ENCODE measurements at places on chromosomes 5 and 9.
A peak's percentile ranks its signal among the peaks of the same experiment; 100 is the strongest.

- no peak for DNase-seq
These were observed 18.2 kb upstream of the MGAT1 start for GRCh38 chr5:180820788-180821321.

- DNase-seq, result no peak
These were observed 4.7 kb downstream of the PLIN2 start for GRCh38 chr9:19122490-19123042.

DNA sequence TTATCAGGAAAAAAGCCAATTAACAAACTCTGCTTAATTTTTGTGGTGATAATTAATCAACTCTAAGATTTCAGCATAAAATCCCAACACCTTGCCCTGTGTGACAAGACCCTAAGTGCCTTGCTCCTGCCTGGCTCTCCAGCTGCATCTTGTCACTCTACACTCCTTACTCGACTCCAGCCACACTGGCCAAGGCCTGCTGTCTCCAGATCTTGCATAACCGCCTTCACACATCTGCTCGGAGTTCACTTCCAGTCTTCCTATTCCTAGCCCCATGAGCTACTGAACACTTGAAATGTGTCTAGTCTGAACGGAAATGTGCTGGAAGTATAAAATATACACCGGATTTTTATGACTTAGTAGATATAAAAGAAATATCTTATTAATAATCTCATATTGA lies 259.6 kb downstream of the EPB41L4A start:
- DNase-seq, result no peak

DNA sequence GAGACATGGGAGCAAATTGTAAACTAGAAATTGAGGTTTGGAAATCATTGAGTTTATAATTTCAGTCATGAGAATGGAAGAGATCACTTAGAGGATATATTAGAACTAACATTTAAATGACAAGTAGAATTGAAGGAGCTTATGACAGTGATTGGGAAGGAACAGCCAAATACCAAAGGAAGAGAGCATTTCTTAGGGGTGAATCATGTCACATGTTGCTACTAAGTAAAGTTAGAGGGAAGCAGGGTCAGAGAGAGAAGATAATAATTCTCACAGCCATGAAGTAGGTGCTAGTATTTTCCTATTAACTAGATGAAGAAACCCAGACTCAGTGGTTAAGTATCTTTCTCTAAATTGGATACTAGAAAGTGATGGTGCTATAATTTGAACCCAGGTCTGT lies 59.3 kb downstream of the COMMD10 start:
- DNase-seq, result no peak

- DNase-seq, result no peak
These were observed 75.5 kb downstream of the MAPKAP1 start for GRCh38 chr9:125631391-125632085.

DNA sequence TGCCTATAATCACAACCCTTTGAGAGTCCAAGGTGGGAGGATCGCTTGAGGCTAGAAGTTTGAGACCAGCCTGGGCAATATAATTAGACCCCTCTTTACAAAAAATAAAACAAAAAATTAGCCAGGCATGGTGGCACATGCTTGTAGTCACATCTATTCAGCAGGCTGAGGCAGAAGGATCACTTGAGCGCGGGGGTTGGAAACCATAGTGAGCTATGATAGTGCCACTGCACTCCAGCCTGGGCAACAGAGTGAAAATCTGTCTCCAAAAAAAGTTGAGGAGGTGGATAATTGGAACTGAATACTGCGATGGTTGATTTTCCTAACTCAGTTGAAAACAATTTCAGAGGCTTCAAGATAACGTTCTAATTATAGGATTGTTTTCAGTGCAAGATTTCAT lies 52.6 kb downstream of the EDIL3 start:
- no peak for DNase-seq

- no peak for DNase-seq
These were observed 4.1 kb upstream of the CDC20B start for GRCh38 chr5:55177078-55177477.

GRCh38 chr9:10614196-10614800 lies 1.5 kb upstream of the PTPRD start:
- DNase-seq, result no peak

- DNase-seq, result no peak
These were observed 402.7 kb upstream of the ZNF608 start for GRCh38 chr5:125149110-125149509.

GRCh38 chr9:33135470-33135958 lies 31.6 kb downstream of the B4GALT1 start:
- DNase-seq, result no peak

DNA sequence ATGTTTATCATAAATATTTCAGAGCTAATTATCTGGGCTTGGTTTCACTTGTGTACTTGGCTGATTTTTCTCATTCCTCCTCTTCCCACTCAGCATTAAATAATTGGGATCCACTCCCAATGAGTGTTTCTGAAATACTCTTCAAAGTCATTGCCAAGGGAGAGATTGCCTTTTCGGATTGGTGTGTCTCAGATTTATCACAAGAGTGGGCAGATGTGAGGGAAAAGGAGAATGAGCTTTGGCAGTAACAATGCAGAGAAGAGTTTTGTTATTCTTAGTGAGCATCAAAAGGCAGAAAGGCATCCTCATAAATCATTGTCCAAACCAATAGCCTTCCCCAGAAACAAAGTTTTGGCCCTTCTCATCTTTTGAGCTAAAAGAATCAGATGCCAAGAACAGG lies 79.2 kb downstream of the SEMA5A start:
- DNase-seq, result no peak

- no peak for DNase-seq
These were observed 179.7 kb upstream of the FBXL17 start for GRCh38 chr5:108561416-108562204.

DNA sequence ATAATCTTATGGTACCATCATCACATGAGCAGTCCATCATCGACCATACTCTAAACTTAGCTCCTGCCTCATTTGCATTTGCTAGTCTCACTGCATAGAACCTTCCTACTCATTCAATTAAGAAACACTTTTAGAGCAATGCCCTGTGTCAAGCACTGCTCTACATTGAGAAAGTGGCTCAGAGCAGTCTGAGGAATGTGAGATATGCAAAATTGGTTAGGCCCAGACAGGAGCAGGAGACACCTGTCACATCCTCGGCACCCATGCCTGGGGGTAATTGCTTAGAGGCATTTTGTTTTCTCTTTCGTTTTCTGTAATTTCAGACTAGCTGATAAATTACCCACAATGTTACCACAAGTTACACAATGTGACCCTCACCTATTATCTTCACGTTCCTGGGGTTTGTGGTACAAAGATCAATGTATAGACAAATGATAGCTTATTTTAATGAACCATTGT lies 4.9 kb upstream of the RARS1 start:
- no peak for DNase-seq

GRCh38 chr9:121169094-121169601 lies 32.5 kb downstream of the RAB14 start:
- DNase-seq, result peak; percentile 11

DNA sequence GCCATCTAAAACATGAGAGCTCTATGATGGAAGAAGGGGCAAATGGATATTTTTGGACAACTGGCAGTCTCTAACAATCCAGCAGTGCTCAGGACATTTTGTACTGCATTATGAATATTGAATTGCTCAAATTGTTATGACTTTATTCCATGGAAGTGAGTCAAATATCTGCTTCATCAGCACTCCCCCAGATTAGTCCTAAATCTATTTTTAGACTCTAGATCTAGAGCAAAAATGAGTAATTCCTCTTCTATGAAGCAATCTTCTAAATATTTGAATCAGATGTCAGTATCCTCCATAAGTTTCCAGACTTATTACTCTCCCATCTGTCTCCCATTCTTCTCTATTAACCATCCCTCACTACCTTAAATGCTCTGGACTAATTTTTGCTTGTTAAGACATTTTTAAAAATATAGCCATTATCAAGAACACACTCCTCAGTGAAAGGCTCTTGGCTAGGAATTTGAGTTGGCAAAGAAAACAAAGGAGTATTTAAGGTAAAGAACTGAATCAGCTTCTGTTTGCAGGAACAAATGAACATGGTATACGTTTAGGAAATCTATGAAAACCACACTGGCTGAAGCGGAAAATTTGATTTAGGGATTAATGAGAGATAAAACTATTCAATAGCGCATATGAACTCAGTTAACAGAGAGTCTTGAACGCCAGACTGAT lies 300.9 kb downstream of the MCTP1 start:
- no peak for DNase-seq

DNA sequence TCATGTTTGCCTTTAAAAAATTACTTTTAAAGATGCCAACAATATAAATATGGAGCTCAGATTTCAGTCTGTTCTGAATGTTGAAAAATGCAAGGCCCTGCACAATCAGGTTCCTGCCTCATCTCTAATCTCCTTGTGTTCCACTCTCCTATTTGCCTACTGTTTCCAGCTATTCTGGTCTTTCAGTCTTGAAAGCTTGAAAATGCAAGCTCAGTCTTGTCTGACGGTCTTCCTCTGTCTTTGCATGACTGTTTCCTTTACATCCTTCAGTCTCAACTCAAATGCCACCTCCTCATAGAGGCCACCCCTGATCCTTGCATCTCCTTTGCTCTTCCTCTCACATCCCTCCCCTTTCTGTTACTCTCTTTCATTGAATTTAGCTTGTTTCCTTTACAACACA lies 354.9 kb downstream of the KIF4B start:
- no peak for DNase-seq

GRCh38 chr5:104606258-104606829 lies 1043.8 kb upstream of the NUDT12 start:
- DNase-seq, result no peak

DNA sequence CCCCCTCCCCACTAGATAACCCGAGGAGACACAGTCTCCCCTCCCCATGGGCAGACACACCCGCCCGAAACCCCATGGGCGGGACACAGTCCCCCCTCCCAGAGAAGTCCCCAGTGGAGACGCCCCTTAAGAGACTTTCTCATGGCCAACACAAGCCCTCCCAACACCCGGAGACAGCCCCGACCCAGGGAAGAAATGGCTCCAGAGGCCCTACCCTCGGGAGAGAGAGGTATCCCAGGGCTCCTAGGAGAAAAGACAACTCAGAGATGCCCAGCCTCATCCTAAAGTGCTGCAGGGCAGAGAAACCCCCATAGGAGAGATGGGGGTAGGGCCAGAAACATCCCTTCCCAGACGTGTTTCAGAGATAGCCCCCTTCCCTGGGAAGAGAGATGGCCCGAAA lies 27.4 kb downstream of the PCDH1 start:
- no peak for DNase-seq

DNA sequence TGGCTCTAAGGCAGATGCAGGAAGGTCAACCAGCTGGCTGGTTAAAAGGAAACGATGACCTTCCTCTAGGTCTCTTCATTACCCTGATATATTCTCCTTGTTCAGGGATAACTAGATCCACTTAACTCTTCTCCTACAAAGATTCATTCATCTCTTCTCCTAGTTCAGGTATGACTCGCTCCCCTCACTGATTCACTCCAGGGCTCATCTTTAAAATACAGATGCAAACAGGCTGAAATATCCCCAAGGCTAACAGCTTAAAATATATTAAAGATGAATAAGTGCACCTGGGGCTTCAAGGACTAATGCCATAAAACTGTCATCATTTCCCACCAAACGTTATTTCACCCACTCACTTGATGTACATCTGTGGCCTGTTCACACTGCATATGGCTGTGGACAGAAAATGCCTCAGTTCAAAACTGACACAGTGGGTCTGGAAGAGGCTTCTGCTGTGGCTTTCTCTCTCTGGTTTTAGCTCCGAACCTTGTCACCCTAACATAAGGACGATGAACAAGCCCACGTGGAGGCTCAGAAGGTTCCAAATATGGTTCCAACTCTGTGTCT lies 366.9 kb downstream of the DEPDC1B start:
- DNase-seq, result no peak

DNA sequence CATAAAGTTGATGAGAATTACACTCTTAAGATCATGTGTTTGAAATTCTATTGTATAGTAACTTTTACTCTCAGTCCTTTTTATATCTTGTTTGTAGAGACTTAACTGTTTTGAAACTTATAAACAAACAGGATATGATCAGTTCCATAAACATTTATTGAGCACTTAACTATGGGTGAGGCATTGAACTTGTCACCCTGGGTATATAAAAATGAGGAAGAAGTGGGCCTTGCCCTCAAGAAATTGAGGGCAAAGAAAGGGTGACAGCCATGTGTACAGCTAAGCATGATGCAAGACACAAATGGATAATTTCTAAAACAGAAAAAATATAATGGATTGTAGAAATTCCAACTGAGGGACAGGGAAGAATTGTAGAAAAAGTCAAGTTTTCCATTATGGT lies 15.7 kb downstream of the UNC13B start:
- DNase-seq, result no peak

DNA sequence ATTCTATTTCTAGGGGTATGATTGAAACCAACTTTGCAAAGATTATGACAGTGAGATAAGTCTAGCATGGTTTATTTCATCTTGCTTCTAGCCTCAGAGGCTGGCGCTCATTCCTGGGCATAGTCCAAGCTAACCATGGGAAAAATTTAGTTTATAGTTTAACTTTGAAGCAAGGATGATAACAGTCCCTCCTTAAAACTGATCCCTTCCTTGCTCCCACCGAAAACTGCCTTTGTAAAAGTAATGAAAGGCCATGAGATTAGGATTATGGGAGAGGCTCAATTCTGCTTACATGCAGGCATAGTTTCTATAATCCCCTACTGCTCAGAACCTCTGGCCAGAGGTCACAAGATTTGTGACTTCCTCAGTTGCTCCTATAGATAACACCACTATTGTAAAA lies 75.7 kb downstream of the TARS1 start:
- no peak for DNase-seq

GRCh38 chr9:85016384-85017006 lies 347.0 kb downstream of the NTRK2 start:
- DNase-seq, result no peak

- no peak for DNase-seq
These were observed 115.4 kb upstream of the LMX1B start for GRCh38 chr9:126498331-126498730.

- DNase-seq, result no peak
These were observed 226.7 kb downstream of the SYK start for GRCh38 chr9:91028166-91028827.

DNA sequence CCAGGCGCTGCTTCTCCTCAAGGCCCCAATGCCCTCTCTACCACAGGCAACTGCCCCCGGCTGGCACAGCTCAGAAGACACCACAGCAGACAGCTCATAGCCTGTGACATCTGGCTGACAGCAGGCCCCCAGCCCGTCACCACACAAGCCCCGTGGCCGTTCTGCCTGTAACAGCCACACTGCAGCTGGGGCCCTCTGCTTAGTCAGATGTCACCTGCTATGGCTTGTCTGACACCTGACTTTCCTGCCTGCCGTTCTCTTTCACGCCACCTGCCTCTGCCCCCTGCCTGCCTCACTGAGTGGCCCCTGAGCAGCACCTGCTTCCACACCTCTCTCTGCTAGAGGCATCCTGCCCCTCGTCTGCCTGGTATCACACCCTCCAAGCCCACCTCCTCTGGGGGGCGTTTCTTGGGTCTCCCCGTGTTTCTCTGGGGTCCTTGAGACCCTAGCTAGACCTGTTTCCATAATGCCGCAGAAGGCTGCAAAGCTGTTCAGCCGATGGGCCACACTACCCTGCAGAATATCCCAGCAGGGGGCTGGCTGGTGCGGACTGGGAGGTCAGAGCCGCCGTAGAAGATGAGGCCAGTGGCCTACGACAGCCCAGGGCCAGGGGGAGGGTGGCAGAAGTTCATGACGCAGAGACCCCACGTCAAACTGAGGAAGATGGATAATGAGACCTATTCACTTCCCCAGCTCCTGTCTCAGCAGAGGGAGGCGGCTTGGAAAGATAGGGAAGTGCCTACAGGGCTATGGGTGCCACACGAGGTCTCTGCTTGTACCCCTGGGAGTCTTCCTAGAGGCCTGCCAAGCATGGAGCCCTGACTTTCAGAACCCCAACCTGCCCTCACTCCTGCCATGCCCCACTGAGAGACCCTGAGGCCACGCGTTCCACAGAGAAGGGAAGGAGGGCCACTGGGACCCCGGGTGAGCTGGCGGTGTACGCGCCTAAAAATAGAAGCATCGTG lies 95.1 kb downstream of the ZNF354C start:
- no peak for DNase-seq

Measured in activated CD4-positive, alpha-beta T cell treated with anti-CD3 and anti-CD28 coated beads, Interleukin-2, amount 50 U/mL, for 1 hour (primary cell).